ENCODE measurements at places on chromosomes 6 and 20. TPM values are rescaled to one million over a fixed set of nuclear protein-coding genes. Genes with fewer than 3 reads are reported as not detected.
A peak's percentile ranks its signal among the peaks of the same experiment; 100 is the strongest.

The PSORS1C2 gene
- total RNA-seq: not detected

The PLAGL2 gene
- 8.3 TPM for total RNA-seq

The HSPA1B gene
- total RNA-seq: 466 TPM

The KCNK16 gene
- total RNA-seq: not detected

The C20orf202 gene
- not detected for total RNA-seq

The FOXS1 gene
- total RNA-seq: not detected

The LTB gene
- total RNA-seq: 5.4 TPM

The GUCA1A gene
- not detected for total RNA-seq

The ULBP2 gene
- total RNA-seq: not detected

The BEND6 gene
- total RNA-seq: 1.5 TPM

The IYD gene
- total RNA-seq: not detected

The PACSIN1 gene
- total RNA-seq: 0.74 TPM

The PHIP gene
- total RNA-seq: 32.9 TPM

The LRRC1 gene
- 52.5 TPM for total RNA-seq

- DNase-seq: no peak
Measured at GRCh38 chr6:105428342-105428957, 25.6 kb upstream of the PREP start.

DNA sequence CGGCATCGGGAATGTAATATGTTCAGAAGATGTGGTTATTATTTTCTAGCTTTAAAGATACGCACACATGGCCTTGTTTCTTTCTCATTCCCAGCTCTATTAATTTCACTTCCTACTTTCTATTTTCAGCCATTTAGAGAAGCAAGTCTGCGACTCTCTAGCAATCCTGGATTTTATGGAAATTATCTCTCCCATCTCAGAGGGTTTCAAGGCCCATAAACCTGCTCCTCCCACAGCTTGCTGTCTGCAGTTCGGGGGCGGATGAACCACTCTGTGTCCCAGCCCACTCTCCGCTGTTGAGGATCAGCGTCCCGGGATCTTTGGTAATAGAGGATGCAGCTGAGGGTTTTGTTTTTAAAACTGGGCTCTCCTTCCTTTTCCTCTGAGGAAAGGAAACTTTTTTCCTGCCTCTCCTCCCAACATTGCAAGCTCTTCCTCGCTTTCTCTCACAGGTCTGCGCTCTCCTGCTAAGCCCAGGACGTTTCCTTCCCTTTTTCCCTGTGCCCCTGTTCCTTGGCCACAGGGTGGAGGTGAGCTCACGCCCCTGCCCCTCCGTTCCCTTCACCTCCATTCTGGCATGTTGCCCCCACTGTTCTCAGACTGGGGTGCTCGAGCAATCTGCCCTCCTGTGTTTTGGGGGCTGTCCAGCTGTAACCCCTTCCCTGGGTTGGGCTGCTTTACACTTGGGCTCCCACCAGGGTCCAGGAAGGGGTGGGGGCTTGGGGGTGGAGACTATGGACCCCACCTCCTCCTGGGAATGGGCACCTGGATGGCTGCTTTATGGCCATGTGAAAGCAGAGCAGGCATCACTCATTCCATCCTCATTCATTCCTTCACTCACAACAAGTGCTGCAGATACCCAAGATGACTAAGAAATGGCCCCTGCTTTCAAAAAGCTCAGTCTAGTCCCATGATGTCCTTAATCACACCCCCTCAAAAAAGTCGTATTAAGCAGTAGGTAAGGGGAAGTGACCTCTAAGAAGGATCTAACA lies 54.9 kb downstream of the ZBTB9 start:
- no peak for DNase-seq

GRCh38 chr6:166814390-166814789 lies 142.0 kb downstream of the RNASET2 start:
- DNase-seq: no peak

DNA sequence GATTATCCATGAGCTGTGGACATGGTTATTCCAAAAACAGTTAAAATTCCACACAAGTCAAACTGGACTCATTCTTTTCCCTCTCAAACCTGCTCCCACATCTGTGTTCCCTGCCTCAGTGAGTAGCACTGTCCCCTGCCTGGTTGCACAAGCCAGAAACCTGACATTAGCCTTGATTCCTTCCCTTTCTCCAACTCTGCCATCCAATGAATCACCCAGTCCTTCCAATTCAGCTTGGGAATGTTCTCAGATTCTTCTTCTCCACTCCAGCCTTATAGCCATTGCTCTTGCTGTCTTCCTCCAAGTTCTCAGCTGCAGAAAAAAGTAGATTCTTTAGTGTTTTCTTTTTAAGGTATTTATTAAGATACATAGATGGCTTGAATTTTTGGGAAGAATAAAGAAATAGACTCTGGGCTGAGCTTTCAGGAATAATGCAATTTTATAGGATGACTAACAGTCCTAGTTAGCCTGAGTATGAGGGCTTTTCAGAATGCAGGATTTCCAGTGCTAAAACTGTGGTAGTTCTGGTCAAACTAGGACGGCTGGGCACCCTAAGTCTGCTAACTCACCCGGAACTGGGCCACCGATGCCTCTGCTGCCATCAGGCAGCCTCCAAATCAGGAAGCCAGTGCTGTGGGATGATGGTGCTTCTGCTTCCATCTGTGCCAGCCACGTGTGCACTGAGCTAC lies 18.2 kb upstream of the SASH1 start:
- DNase-seq: no peak

GRCh38 chr6:49339096-49339495 lies 124.0 kb downstream of the MMUT start:
- no peak for DNase-seq

DNA sequence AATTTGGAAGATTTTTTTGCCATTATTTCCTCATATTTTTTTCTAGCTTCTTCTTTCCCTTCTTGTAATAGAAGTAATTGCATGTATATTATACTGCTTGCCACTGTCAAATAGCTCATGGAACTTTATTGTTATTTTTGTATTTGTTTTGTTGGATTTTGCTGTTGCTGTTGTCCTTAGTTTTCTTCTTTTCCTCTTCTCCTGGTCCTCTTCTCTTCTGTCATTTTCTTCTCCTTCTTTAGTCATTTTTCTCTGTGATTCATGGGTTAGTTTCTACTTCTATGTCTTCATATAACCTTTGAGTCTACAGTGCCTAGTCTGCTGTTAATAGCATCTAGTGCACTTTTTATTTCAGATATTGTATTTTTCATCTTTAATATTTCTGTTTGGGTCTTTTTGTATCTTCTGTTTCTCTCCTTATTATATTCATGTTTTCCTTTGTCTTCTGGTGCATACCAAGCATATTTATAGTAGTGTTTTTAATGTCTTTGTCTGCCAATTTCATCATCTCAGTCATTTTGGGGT lies 226.2 kb downstream of the HIVEP2 start:
- DNase-seq: no peak

GRCh38 chr6:147779624-147780023 lies 271.1 kb downstream of the SAMD5 start:
- DNase-seq: no peak

DNA sequence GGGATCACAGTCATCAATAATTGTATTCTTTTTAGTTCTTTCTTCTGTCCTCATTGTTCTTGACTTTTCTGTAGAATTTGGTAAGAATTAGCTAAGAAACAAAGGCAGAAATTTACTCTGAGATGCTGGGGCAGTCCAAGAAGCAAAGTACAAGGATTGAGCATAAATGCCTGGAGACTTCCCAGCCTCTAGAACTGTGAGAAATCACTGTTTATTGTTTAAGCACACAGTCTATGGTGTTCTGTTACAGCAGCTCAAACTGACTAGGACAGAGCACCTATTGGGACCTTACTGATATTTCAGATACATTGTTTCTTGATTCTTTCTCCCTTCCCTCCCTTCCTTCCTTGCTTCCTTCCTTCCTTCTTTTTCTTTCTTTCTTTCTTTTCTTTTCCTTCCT lies 192.7 kb upstream of the SLC35B3 start:
- DNase-seq: no peak

- peak; percentile 99 for DNase-seq
Measured at GRCh38 chr6:116253505-116254296, at the start of gene TSPYL4. TSPYL4 (minus strand) TSS chr6:116254075; CDS start chr6:116254008, 67 bp downstream.

DNA sequence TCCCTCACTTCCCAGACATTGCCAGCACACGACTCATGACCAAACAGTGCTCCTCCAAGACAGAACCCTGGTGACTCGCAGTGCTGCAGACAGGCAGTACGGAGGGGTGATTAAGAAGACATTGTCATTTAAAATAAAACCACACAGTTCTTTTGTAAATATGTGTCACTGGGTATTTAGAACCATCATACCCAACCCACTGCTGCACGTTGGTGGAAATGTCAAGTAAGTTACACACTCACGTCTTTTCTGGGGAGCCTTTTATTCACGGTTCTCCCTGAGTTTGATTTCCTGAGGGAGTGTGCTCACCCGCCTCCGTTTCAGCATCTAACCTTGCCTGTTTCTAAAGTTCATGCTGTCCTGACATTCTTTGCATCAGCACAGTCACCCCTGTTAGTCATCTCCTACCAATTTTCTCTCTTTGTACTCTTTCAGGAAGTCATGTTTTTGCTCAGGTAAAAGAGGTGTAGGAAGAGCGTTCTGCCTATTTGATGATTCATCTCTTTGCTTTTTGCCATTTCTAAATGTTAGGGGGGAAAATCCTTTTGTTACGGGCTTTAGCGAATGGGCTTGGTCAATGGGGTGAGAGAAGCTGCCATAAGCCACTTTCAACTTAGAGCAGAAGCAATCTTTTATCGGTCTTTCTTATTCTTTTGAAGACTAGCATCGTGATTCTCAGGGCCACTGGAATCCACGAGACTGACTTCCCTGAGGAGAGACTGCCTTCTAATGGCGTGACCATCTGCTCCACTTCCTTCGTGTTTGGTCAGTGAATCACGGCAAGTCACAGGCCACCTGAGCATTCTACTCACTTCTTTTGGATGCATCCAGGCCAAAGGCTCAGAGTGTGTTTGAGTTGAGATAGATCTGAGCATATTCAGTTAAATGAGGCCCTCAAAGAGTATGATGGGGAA lies 512.8 kb upstream of the JARID2 start:
- DNase-seq: no peak

- no peak for DNase-seq
Measured at GRCh38 chr20:1307171-1307570, 21.8 kb downstream of the SDCBP2 start.

DNA sequence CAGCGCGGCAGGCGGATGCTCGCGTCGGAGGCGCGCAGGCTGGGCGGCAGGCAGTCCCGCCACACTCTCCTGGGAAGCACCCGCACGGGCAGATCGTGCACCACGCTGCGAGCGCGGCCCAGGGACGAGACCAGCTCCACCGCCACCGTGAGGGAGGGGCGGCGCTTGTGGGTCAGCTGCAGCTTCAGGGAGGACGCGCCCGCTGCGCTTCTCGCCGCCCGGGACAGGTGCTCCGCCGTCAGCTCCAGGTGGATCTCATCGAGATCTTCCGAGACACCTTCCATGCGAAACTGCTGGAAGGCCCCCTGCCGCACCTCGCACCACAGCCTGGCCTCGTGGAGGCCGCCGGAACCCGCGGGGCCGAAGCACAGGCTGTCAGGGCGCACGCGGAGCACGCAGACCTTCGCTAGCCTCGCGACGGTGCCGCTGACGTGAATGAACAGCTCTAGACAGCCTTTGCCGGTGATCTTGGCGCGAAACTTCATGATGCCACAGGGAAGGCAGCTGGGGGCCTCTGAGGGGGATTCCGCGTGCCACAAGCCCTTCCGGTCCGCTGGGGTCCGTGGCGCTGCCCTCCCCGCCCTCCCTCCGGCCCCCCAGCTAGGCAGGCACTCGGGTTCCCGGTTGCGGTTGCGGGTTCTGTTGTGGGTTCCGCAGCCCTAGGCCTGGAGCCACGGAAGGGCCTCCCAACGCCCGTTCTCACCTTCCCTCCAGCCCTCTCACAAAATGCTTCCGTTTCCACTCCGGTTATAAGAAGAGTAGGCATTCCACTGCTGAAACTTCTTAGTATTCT lies at the start of gene HUS1B:
Gene HUS1B, minus strand, starts transcription at position 641 of the 793 bp plus-strand sequence. Its CDS starts 156 bp downstream, at position 485.
- no peak for DNase-seq

DNA sequence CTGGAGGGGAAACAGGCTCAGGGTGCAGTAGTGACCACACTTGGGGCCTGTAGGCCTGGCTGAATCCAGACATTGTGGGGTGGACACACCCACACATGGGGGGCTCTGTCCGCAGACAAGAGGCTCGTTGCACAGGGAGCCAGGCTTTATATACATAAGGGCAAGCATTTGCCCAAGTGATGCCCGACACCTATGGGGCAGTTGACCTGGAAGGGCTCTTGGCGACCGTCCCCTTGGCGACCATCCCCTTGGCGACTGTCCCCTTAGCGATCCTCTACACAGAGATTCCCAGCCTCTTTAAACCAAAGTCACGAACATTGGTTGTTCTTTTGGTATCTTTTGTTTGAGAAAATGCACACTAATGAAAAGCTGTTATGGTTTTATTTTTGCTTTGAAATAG lies 2.7 kb downstream of the TOX2 start:
- no peak for DNase-seq

DNA sequence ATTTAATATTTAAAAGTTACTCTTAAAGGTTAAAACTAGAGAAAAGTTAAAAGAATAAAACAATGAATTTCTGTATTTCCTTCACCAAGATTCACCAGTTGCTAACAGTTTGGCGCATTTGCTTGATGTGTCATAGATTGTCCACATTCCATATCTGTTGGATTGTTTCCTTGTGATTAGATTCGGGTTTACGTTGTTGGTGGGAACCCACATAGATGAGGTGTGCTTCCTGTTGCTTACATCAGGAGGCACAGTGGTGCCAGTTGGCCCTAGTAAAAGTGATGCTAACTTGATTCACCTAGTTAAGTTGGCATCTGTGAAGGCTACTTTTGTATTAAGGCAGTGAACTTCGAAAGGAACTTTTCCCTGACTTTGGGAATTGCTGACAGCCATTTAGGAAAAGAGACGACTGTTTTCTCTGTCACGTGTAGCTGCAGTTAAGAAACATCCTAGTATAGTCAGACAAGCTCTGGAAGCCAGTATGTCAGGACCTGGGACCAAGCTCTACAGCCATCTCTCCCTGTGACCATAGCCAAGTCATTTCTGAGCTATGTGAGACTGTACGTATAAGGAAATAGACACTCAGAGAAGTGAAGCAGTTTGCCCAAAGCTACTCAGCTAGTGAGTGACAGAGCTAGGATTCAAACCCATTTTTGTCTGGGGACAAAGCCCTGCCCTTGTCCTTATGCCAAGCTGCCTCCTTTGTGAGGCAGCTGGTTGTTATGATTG lies 49.0 kb downstream of the PPARD start:
- DNase-seq: no peak

DNA sequence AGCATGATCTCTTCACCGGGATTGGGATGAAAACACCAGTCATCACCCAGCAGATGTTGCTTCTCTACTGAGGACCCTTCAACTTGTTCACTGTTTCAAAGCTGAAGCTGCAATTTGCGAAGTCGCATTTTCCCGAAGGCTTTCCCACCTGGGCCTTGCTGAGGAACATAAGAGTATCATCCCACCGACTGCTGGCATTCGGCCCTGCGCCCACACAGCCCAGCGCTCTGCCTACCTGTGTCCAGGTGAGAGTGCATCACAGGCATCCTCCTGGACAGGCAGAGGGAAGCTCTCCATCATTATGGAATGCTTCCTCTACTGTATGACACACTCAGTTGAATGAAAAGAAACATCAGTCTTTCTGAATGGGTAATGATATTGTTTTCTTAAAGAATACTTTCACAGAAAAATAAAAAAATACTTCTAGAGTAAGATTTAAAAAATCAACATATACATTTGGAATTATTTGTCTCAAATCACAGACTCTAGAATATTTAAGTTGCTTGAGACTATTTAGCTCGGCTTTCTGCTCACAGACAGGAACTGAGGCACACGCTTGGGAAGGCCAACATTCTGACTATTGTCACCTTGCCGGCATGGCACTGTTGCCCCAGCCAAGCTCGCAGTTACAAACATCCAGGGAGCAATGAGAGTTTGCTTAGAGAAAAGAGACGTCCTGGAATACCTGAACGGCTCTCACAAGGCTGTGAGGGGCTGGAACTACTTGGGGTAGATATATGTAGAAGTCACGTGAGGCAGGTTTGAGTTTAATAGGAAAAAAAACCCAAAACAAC lies 48.7 kb downstream of the FOXC1 start:
- DNase-seq: no peak

- DNase-seq: no peak
Measured at GRCh38 chr6:109143191-109143590, 47.9 kb downstream of the CEP57L1 start.

Measured in vagina (tissue), 2 donors.